Cortex of kidney (tissue), 1 donor: ENCODE measurements at places on chromosomes 6 and 20.

DNA sequence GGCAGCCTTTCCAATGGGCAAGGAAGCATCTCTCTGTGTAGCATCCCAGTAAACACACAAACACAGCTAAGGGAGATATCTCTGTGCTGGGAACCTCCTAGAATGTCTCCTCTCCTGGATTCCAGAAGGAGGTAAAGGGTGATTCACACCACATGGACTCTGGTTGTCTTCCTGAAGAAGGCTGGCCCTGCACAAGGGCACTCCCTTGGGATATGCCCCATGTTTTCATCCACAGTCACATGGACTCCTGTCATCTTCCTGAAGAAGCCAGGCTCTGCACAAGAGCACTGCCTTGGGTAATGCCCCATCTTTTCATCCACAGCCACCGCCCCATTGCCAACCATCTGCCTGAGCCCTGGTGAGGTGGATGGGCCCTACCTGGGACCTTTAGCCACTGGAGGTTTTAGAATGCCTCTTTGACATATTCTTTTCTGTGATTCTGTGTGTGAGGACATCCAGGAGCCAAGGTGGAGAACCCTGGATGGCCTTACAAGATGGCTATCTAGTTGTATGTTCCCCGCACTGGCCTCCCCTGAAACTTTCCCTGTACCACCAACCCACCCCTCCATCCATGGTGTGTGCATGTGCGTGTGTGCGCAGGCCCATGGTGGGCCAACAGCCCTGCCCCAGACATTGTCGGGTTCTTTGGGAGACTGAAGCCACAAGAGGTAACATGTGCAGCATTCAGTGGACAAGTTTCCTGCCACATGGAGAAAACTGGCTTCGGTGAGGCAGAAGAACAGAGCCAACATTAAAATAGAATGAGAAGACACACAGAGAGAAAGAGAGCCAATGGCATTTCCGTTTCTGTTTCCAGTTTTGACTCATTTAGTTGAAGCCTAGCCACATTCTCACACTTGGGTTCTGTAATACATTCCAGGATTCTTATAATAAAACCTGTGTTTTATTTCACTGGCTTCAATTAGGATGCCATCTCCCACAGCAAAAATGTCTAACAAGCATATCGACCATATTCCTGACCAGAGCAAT is 110.2 kb upstream of the CST7 start:
- no peak for DNase-seq

DNA sequence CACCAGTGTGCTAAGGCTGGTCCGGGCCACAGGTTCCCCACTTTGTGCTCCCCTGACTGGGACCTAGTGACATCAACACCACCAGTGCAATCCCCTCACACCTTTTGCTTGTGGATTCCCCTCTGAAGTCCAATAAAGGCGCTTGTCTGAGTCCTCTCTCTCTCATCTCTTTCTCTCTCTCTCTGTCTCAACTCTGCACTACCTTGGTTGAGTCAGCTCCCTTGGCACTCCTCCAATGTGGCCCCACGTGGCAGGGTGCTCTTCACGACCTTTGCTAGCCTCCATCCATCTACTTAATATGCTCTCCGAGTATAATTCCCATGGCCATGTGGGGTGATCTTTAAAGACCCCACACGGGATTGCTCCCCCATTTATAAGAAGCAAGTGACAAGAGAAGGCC is 385.0 kb downstream of the CD83 start:
- no peak for DNase-seq

- DNase-seq, result no peak
Observed at GRCh38 chr6:4381381-4381780, 246.0 kb upstream of the ECI2 start.

- DNase-seq, result no peak
Observed at GRCh38 chr20:50690650-50691572, at the start of gene RIPOR3. Gene RIPOR3 (minus strand): TSS chr20:50691542. CDS start chr20:50691128, 414 bp downstream.

- DNase-seq, result no peak
Observed at GRCh38 chr6:71733970-71734899, 152.1 kb upstream of the RIMS1 start.

- DNase-seq, result no peak
Observed at GRCh38 chr6:35710241-35710847, 21.6 kb upstream of the FKBP5 start.

DNA sequence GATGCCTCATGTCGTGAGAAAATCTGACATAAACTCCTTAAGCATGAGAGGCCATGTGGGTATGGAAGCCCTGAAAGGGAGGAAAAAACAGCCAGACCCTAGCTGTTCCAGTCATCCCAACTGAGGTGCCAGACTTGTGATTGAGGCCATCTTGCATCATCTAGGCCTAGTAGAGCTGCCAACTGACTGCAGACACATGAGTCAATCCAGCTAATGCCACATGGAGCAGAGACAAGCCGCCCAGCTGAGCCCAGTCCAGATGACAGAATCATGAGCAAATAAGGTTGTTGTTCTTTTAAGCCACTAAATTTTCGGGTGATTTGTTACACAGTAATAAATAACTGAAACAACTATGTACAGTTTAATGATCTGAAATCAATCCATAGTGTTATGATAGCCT is 680.9 kb downstream of the MAFB start:
- DNase-seq, result no peak

DNA sequence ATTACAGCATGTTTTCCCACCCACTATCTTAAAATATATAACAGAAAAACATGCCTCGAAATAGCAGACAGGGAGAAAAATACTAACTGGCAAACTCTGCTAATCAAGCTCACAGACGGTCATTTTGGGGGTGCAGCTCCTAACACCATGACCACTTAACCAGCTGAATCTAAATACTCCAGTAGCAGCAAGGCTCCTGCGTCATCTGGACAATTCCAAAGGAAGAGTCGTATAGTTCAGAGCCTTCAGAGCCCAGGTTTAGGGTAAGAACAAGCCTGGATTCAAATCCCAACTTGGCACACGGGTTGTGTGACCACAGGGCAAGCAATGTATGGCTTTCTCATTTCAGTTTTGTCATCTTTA is 81.3 kb upstream of the COL21A1 start:
- DNase-seq, result no peak

DNA sequence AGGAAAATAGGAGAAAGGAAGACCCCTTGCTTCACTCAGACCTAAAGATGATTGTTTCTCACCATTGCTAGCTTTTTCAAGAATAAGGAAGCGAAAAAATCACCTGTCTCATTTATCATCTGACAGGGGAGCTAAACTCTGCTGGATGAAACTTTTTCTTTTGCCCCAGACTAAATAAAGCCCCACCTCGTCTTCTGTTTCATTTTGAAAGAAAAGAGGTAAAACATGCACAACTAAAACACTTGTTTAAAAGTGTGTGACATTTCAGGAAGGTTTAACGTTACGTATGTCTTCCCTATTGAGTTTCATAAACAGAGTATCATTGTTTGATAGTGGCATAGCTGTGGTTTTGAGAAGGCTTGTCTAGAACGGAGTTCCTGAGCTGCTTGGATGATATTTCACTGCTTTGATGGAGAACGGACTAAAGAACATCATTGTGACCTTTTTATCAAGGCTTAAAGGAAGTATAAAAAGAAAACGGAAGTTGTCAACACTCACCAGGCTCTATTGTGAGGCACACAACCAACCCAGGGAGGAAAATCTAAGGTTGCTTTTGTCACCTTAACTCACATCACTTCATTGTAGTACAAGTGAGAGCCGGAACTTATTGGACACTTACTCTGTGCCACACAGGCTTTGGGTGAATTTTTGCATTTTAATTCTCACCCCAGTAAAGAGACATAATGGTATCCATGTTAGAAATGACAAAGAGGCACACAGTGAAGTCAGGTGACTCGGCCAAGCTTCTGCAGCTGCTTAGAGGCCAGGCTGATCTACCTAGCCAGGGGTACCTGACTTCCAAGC is 29.5 kb downstream of the TSHZ2 start:
- DNase-seq, result no peak

GRCh38 chr6:159506048-159506447 is 187.0 kb downstream of the SOD2 start:
- no peak for DNase-seq

DNA sequence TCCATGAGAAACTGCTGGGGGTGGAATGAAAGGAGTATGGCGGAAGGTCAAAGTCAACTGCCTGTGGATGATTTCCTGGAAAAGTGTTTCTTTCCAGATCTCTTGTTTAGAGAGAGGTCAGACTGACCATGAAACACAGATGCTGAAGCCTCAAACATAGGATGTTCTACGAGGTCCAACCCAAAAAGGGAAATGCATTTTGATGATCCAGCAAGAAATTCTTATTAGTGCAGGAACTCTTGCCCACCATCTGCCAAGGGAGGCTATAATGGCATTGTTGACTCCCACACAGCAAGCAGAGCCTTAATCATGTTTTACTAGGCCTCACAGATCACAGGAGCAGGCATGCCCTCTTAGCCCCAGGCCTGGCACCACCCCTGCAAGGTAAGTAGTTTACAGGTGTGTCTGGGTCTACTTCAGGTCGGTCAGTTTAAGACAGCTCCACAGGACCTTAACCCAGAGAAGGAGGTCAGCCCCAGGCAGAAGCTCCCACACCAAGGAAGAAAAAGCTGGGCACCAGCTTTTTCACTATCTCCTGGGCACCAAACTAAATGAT is 67.6 kb upstream of the CNKSR3 start:
- DNase-seq, result no peak

DNA sequence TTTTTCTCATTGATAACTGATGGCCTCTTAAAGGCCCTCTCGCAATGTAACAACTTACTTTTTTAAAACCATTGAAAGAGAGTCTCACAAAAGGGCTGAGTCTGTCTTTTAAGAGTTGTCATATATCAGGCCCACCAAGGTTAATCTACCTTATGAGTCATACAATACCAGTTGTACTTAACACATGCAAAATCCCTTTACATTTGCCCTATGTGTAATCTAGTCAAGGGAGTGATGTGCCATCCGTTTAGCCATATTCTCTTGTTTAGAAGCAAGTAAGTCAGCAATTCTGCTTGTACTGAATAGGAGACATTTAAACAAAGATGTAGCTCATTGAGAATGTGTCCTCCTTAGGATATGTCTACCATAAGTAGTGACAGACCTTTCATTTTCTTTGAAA is 143.7 kb downstream of the TENT5A start:
- DNase-seq, result no peak

GRCh38 chr20:3712279-3712873 is at the start of gene SIGLEC1:
Gene SIGLEC1 (minus strand): TSS chr20:3712600. CDS start chr20:3707128, 5,472 bp downstream.
- no peak for DNase-seq

GRCh38 chr6:134425513-134425912 is 107.6 kb upstream of the SGK1 start:
- no peak for DNase-seq

DNA sequence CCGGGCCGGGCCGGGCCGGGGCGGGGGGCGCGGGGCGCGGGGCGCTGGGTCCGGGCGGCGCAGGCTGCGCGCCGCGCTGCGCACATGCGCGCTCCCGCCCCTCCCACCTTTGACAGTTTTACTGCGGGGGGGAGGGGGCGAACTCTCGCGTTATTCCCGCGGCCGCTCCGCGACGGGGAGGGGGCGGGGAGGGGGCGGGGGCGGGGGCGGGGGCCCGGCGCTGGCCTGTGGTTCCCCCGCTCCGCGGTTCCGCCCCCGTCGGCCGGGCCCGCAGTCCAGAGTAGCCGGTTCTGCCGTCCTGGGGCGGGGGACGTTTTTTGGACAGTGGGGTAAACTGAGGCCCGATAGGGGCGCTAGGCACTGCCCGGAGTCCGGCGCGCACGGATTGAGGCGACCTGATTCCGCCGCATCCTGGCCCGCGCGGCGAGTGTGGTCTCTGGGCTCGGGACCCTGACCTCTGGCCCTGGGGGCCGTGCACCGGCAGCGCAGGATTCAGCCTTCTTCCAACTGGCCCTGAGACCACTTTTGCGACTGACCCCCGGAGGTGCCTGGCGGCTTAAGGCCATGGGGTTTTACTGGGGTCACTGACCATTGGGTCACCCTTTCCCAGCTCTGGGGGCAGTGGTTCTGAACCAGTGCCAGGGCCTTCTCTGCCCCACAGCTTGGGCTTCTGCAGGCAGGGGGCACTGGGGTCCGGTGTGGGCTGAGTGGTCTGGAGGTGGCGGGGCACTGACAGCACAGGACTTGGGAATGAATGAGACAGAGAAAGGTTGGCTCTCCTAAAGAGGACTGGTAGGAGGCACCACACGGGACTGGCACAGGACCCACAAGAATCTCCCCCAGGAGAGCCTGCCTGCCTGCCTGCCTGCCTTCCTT is at the start of gene ZNF512B:
ZNF512B (minus strand) TSS at position 93 of the 876 bp plus-strand sequence. CDS start 1,980 bp downstream, outside the sequence.
- no peak for DNase-seq
